ENCODE measurements at places on chromosomes 1 and 21.

DNA sequence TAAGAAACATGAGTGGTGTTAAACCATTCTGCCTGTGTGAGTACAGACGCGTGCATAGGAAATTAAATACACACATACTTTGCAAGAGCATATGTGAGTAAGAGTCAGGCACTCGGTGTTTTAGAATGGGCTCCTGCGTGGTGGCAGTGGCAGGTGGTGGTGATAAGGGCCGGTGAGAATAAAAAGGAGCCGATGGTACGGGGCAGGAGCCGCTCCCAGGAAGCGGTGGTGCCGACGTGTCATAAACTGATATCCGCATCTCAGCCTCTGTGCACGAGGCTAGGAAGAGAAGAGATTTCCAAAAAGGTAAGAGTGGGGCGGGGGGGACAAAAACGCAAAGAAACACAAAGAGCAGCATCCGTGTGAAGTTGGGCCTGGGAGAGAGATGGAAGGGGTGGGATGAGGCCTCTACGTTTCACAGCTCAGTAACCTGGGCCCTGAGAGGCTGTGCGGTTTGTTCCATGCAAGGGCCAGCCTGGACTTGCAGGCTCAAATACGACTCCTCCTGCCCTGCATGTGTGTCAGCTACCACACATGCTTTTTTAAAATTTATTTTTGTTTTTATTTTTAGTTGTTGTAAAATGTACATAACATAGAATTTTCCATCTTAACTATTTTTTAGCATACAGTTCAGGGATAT lies 127.7 kb upstream of the COL6A1 start:
- DNase-seq = no peak

DNA sequence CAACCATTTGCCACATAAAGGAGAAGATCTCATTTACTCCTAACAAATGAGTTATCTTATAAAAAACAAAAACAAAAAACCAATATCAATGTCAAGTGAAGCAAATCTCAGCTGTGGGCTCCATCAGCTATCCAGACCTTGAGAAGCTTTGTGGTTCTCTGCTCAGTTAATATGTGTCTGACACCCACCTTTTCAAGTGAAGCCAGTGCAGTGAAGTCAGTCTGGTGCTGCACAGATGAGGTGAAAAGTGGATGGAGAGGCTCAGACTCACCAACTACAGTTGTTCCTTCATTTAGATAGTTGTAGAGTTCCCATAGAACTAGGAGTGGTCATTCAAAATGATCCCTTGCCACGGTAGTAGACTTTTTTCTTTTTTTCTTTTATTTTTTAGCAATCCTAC lies 106.8 kb downstream of the NTNG1 start:
- no peak for DNase-seq

- DNase-seq = no peak
Observed at GRCh38 chr1:209102531-209102930, 481.0 kb upstream of the CAMK1G start.

DNA sequence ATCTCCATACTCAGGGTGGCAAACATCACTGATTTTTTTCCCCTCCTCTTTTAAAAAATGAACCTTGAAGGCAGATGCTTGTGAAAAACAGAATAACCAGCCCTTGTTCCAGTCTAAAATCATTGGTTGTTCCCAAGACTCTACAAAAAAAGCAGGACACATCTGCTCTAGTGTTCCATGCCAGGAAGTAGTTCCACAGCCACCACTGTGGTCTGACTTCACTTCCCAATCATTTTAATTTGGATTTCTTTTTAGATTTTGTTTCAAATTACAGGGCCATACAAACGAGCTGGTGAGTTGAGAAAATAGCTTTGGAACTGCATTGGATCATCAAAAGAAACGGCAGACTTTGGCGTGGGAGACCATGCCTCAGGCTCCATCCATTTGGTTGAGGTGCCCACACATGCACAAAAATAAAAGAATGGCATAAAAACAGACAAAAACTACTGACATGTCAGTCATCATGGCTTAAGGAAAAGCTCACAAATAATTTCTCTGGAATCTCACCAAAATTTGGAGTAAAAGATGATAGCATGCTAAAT lies 210.0 kb downstream of the GABPA start:
- DNase-seq = no peak

GRCh38 chr21:35139382-35139715 lies 90.2 kb upstream of the RUNX1 start:
- DNase-seq = no peak

DNA sequence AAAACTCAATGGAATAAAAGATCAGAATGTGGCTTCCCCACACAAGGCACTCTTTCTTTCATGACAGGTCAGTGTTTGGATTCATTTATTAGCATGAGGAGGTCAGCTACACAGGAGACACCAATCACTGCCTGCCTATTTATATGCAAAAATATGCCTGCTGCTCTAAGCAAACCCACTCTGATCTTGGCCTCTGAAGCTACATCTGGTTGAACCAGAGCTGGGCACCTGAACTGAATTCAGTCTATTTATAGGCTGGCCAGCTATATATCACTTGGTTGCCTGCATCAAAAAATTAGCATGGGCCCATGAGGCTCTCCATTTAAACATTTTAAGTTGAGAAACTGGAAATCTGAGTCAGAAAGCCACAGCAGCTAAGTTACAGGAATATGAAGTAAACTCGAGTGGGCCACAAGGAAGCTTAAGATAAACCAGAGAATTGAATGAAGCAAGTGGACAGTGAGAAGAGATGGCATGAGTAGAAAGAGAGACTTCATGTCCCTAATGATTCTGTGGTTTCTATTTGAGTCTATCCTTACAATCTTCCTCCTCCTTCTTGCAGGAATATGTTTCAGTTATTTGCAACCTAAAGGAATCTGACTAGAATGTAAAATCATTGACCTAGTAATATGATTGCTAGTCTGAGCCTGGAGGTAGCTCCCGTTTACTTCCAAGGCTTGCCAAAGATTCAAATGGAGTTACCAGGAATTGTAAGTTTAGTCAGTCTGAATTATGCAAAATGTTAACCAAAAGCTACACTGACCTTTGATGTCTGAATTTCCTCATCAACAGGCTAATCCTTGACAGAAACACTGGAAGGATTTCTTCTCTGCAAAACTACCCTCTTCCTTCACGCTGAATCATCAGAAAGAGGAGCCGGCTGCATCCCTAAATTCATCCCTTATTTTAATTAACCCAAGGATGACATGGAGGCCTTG lies 17.7 kb downstream of the DDAH1 start:
- no peak for DNase-seq

DNA sequence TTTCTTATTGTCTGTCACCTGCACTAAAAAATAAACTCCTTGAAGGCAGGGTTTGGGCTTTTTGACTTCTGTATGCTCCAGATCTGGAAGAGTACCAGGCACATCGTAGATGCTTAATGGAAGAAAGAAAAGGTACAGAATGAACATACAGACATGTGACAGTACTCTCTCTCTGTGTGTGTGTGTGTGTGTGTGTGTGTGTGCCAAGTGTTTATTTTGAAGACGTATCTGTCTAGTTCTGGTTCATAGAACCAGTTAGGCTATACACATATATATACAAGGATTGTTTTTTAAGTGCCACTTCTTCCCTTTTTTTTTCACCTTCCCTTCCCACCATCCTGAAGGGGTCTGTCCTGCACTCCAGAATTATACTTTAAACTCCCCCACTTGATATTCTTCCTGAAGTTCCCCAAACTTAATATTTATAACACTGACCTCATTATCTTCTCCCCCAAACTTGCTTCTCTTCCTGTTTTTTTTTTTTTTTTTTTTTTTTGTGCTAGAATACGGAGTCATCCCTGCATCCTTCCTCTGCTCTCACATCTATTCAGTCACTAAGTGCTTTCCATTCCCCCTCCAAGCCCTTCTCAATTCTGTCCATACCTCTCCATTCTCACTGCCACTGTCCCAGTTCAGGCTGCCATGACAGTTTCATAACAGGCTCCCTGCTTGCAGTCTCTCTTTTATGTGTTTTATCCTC lies 5.4 kb upstream of the KCNA3 start:
- no peak for DNase-seq

DNA sequence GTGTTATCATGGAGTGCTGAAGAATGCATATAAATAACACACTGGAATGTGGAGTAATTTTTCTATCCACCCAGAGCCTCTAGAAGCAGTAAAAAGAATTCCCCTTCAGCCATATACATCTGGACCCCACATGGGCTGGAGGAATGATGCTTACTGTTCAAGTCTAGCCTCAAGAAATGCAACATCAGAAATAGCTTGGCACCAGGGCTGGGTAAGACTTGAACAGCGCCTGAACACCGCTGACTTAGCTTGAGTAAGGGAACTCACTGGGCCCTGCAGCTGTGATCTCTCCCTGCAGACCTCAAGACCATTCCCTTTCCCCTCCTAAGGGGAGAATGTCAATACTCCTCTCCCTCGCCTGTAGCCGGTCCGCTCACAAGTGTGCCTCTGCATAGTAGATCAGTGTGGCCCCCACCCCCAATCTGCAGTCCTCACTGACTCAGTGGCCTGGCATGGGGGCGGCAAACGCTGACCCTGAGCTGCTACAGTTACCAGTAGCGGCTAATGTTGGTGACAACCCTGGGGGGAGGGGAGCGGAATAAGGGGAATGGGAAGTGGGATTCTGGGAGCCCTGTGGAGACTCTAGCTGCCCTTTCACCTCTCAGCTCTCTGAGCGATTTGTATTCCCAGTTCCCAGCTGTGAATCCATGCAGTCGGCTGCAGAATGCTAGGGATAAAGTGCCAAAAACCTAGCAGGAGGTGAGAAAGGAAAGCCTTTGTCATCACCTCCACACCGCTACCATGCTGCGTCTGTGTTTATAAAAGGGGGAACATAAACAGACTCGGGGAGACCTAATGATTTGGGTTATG lies 483.9 kb downstream of the DISC1 start:
- no peak for DNase-seq

GRCh38 chr1:54136269-54136896 lies 16.4 kb downstream of the CDCP2 start:
- no peak for DNase-seq

- no peak for DNase-seq
Observed at GRCh38 chr1:231374394-231374793, 36.3 kb downstream of the SPRTN start.

DNA sequence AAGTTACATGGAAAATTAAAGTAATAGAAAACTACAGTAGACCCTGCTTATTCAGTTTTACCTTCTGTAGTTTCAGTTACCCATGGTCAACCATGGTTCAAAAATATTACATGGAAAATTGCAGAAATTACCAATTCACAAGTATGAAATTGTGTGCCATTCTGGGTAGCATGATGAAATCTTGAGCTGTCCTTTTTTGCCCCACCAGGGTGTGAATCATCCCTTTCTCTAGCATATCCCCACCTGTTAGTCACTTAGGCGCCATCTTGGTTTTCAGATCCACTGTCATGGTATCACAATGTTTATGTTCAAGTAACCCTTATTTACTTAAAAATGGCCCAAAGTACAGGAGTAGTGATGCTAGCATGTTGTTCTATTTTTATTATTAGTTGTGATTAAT lies 3.5 kb upstream of the LRIF1 start:
- no peak for DNase-seq

DNA sequence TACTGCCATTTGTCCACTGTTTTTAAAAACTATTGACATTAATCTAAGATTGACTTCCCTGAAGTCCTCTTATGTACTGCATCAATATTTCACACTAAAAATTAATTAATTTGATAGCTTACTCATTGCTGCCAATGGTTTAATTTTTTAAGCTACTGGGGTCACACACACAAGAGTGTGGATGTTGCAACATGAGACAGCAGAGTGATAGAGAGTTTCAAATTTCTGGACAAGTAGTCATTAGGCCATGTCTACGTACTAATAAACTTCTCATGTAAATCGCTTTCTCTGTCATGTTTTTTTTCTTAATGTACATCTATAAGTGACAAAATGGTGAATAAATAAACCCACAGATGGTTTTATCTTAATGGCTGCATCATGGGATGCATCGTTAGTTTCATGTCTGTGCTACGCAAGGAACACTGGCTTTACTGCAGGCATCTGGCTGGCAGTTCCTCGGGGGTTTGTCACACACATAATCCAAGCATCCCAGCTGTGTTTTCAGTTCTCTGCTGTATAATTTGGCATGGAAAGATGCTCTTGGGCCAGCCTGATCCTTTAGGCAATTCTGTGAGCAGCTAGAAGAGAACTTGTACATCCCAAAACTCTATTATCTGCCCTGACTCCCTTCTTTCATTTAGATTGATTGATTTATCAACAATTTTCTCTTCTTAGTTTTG lies 16.4 kb upstream of the CHODL start:
- no peak for DNase-seq

- peak; percentile 54 for DNase-seq
Observed at GRCh38 chr1:151472856-151473731, 13.8 kb upstream of the POGZ start.

- peak; percentile 15 for DNase-seq
Observed at GRCh38 chr1:17531682-17532487, 7.6 kb upstream of the ARHGEF10L start.

DNA sequence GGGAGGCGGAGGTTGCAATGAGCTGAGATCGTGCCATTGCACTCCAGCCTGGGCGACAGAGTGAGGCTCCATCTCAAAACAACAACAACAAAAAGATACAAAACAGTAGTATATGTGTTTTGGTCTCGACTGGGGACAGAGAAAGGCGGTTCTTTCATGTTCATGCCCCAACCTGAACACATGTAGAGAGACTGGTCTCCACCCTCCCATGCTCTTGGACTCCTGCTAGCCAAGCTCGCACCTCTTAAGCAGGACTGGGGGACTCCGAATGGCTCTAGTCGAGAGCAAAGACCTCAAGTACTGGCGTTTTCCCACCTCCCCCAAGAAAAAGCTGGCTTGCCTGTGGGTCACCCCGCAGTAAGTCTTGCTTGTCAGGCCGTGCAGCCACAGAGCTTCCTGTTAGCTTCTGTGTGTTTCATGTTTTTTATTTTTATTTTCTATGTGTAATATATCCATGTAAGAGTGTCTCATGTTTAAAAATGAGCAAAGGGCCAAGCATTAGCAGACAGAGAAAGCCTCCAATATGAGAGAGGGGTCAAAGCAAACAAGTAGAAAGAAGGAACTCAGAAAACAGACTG lies 91.6 kb downstream of the SCCPDH start:
- DNase-seq = no peak

GRCh38 chr1:93878501-93878888 lies 511 bp downstream of the DNTTIP2 start:
- DNase-seq = peak; percentile 2

GRCh38 chr1:89732206-89732605 lies 88.6 kb upstream of the LRRC8D start:
- no peak for DNase-seq

DNA sequence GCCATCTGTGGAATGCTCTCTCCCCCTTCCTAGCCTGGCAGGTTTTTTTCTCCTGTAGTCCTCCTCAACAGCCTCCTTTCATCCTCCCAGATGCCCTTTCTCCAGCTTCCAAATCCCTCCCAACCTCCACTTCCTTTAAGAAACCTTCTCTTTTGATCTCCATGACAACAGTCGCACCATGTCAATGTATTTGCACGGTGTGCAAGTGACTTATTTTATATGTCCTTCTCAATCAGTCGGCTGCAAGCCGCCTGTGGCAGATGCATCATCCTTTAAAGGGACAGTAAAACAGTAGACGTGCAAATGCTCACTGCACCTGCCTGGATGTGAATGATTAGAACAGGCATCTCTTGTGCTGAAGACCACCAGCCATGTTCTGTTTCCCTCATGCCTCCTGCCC lies 285.2 kb downstream of the PCP4 start:
- no peak for DNase-seq

All from SK-N-DZ (cell line).